Ovary (tissue), 10 donors: ENCODE measurements at places on chromosomes 3 and 15. TPM values are rescaled to one million over a fixed set of nuclear protein-coding genes. Genes with fewer than 3 reads are reported as not detected.

The BTLA gene
- 0.04 TPM for polyA plus RNA-seq

The SI gene
- not detected for polyA plus RNA-seq

The GRK7 gene
- 0.02 TPM for polyA plus RNA-seq

DNA sequence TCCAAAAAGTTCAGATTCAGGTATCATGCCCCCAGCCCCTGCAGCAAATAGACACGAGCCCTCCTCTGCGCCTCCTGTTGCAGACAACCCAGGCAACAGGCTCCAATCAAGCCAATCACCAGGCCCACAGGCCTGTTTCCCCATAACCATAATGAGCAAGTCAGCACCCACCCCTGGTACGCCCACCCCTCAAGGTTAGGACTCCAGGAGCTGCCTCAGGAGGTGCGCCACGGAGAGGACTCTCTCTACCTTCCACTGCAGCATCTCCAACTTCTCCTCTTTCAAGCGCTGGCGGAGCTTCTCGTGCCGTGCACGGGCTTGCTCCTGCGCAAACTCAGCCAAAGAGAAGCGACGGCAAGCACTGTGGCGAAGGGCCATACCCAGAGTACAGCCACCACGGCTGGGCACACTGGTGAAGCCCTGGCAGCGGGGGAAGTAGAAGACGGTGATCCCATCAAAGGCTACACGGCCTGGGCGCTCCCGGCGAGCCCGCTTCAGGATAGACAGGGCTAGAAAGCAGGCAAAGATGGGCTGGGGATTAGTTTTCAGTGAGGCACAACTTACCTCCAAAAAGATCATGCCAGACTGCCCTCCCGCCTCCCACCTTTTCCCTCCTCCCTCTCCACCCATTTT is 8.5 kb downstream of the CSRNP1 start:
- DNase-seq = no peak

GRCh38 chr3:131535131-131535530 is 32.4 kb upstream of the MRPL3 start:
- DNase-seq = no peak
